Astrocyte of the spinal cord (primary cell): ENCODE measurements at places on chromosomes 2 and 18.

DNA sequence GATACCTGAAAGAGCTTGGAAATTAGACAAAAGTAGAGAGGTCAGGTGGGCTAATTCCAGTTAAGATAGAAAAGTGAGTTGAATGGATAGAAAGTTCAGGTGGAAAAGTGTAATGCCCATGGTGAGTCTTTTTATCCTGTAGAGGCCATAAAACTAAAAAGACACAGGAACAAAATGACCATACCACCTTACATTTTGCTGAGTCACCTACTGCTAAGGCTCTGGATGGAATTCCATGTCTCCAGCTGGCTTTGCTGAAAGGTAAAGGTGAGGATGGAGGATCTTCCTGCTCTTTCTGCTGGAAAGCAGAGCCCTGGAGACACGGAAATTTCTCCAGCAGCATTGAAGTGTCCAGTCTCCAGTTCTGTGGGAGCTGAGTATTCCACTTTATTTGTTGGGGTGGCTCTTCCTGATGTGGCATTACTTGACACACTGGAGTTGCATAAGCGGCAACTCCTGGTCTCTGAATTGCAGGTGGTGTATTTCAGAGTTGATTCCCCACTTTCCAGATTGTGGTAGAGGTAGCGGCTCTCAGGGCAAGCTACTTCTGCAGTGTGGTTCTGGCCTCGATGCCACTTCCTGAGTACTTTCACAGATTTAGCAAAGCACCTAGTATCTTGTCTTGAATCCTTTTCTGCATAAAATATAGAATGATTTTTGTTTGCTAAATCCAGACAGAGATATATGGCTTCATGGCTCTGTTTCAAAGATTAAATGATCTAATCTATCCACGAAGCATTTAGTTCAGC is 10.7 kb downstream of the IL1RL2 start:
- no peak for DNase-seq

GRCh38 chr2:6043238-6043637 is 351.1 kb downstream of the SOX11 start:
- no peak for DNase-seq

GRCh38 chr2:49767316-49767715 is 613.0 kb upstream of the FSHR start:
- DNase-seq, result no peak

DNA sequence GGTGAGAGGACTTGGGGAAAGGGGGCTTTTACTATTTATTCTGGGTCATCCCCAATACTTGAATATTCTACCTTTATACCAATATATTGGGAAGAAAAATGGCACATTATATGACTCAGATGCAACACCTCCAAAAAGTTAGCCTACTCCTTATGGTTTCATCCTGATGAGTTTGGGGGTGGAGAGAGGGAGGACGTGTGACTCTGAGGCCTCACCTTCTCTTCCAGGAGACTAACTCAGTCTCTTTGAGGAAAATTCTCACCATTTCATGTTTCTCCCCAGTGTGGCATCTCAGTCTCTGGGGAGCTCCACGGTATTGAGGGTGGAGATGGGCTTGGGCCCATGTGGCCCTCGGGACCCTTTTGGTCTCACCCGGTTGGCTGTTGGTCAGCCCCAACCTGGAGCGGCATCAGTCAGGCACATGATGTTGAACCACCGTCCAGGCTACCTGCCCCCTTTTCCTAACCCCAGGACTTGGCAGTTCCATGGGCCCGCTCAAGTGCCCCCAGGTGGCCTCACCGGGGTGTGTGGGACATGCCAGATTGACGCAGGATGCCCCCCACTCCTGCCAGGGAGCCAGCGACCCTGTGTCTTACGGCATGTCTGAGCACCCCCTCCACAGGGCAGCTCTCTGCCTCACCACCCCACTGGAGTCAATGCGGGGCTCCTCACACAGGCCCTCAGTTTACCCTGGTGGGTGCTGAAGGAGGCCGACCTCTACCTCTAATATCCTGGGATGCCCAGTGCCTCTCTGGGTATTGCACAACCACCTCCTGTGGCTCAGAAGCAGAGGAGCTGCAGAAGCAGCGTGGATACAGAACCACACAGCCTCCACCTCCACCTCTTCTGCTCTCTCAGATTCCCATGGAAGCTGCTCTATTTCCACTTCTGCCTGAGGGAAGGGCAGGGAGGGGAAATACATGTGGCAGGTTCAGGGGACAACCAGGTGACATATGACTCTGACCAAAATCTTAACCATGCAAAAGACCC is 297.4 kb downstream of the EIPR1 start:
- no peak for DNase-seq

DNA sequence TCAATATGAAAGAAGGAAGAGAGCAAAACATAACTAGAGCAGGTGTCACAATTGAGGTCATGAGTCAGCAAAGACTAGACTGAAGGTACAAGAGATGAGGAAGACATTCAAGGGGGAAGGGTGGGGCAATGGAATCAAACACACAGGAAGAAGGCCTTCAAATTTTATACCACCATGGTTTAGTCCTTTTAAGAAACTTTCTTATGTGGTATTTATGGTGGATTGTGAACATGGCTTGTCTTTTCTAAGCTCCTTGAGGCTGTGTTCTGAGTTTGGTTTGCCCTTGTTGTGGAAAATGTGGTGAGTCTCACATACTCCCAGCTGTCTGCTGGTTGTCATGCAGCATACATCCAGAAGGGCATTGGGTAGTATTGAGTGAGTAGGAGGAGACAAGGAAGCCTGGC is 62.1 kb downstream of the NABP1 start:
- no peak for DNase-seq

- DNase-seq, result no peak
Observed at GRCh38 chr2:10971888-10972260, 60.1 kb downstream of the KCNF1 start.
